COR-L47 (cell line): ENCODE measurements at places on chromosomes 3 and 15.

- DNase-seq = no peak
Observed at GRCh38 chr3:193821151-193821668, 228.2 kb downstream of the OPA1 start.

DNA sequence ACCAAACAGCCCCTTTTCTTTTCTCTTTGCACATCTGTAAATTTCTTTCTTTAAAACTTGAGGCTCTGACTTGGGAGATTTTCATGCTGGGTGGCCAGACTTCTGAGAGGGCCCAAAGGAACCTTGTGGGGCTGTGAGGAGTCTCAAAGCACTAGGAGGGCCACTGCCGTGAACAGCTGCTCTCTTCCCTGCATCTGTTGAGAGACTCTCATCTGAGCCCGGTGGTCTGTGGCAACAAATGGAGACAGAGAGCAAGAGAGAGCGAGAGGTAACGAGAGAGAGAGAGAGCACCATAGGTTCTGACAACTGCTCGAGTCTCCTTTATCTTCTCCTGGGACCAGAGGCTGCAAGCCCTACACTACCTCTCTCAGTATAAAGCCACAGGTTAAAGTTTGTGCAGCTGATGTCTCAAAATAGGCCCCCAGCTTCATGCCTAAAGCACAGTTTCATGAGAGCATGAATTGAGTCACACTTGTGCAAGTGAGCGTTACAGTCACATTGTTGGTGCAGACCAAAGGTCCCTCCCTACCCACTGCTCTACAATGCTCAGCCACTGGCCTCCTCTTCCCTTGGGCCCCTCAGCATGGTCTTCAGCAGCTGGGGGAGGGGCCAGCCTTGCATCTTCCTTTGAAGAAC is 60.7 kb downstream of the ZNF621 start:
- DNase-seq = no peak

DNA sequence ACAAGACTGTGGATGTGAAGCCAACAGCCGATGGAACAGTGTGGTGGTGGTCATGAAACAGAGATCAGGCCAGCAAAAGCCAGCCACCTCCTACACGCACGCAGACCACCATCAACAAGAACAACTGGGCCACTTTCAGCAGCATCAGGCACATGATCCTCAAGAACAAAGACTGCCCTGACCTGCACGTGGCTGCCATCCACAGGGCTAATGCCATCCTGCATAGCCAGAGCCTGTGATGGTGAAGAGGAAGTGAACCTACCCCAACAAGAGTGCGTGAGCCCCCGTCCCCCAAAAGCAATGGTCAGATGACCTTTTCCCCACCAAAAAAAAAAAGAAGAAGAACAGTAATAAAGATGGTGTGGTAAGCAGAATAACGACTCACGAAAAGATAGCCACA is 62.6 kb downstream of the AQP9 start:
- no peak for DNase-seq

DNA sequence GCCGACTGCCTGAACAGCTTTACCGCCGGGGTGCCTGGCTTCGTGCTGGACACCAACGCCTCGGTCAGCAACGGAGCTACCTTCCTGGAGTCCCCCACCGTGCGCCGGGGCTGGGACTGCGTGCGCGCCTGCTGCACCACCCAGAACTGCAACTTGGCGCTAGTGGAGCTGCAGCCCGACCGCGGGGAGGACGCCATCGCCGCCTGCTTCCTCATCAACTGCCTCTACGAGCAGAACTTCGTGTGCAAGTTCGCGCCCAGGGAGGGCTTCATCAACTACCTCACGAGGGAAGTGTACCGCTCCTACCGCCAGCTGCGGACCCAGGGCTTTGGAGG is 815 bp downstream of the SPINT1 start:
- DNase-seq = peak; percentile 8

- DNase-seq = no peak
Observed at GRCh38 chr15:59232476-59232875, 25.8 kb downstream of the LDHAL6B start.

- peak; percentile 26 for DNase-seq
Observed at GRCh38 chr3:72274493-72275330, 489.8 kb upstream of the PROK2 start.

GRCh38 chr3:16171009-16171408 is 3.5 kb upstream of the GALNT15 start:
- no peak for DNase-seq

GRCh38 chr3:106862067-106862466 is 515.2 kb upstream of the CCDC54 start:
- DNase-seq = no peak

DNA sequence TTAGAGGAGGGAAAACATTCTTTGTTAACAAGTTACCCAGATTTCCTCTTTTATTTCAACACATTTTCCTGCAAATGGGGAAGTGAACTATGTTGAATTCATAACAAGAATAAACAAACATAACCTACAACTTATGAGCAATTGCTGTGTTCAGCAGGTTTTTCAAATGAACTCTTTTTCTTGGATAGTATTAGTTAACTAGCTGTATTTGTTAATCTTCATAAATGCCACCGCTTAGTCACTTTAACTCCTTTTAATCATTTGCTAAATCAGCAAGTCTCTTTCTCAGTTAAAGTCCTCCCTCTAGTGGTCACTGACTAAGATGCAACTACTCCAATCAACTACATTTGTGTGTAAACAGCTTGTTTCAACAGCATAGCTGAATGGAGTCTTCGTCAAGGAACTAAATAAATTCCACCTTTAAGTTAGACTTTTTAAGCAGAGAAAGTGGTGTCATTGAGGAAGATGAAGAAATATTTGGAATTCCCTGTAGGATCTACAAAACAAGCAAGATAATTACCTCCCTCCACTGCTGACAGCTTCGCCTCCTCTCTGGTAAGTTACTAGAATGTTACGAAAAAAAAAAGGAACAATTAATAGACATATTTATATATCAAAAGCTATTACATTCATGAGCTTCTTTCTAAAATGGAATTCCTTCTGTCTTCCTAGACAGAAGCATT is 1122.0 kb downstream of the ROBO1 start:
- peak; percentile 41 for DNase-seq

- DNase-seq = no peak
Observed at GRCh38 chr3:36282766-36283165, 97.5 kb upstream of the STAC start.

DNA sequence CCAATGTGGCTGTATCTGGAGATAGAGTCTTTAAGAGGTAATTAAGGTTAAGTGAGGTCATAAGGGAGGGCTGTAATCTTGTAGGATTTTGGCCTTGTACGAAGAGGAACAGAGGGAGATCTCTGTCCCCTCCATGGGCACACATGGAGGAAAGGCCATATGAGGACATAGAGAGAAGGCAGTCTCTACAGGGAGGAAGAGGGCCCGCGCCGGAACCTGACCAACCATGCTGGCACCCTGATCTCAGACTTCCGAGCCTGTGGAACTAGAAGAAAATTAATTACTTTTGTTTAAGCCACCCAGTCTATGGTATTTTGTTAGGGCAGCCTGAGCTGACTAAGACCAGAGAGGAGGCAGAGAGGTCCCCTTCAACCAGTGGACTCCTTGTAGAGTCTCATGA is 17.7 kb upstream of the MRPS22 start:
- DNase-seq = no peak

- DNase-seq = no peak
Observed at GRCh38 chr3:182954553-182955235, 25.6 kb downstream of the DCUN1D1 start.

- DNase-seq = no peak
Observed at GRCh38 chr15:100169615-100170290, 172.0 kb downstream of the ADAMTS17 start.
